Mammary epithelial cell (primary cell): ENCODE measurements at places on chromosomes 5 and 9. TPM values are rescaled to one million over a fixed set of nuclear protein-coding genes. Genes with fewer than 3 reads are reported as not detected.

- no peak for DNase-seq
Observed at GRCh38 chr5:8445139-8445538, 576.2 kb downstream of the MTRR start.

GRCh38 chr5:38831909-38832308, 13.9 kb upstream of the OSMR start:
- DNase-seq: peak; percentile 46

DNA sequence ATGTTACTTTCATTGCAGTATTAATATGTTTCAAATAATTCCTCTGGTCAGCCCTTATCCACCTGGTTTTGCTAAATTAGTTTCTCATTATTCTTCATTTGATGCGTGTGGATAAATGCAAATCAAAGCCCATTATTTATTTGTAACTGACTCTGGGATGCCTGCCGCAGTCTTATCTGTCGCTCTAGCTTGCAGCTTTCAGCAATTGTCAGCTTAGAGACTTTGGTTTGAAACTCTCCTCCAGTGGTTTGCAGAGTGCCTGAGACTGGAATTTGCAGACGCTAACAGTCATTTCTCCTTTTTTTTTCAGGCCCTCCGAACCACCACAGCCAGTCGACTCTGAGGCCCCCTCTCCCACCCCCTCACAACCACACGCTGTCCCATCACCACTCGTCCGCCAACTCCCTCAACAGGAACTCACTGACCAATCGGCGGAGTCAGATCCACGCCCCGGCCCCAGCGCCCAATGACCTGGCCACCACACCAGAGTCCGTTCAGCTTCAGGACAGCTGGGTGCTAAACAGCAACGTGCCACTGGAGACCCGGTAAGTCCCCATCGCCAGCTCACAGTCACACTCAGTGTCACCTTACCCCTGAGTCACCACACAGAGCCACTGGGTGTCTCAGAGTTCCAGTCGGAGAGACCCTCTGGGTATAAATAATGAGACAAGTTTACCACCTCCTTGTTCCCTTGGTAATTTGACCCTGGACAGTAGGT, 339.0 kb upstream of the WWC1 start:
- DNase-seq: no peak

Gene CDO1
- total RNA-seq: not detected in 2 replicates

DNA sequence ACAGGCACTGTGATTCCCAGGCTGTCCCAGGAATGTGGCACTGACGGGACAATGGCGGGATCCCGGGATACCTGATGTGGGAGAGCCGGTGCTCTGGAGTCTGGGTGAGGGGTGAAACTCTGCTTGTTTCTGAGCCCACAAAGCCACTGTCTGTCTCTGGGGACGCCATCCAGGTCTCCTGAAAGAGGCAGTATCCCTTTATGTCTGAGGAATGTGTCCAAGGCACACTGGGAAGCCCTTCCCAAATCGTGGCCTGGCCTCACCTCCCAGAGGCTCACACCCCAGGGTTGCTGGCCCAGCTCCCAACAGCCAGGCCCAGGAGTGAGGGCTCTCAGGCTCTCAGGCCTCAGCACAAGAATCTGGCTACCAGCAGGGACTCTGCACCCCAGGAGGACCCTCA, 27.1 kb downstream of the ORM2 start:
- DNase-seq: no peak

Gene DCAF12
- 31.7 TPM for total RNA-seq

GRCh38 chr9:129382281-129383018, 204.4 kb upstream of the IER5L start:
- DNase-seq: no peak

DNA sequence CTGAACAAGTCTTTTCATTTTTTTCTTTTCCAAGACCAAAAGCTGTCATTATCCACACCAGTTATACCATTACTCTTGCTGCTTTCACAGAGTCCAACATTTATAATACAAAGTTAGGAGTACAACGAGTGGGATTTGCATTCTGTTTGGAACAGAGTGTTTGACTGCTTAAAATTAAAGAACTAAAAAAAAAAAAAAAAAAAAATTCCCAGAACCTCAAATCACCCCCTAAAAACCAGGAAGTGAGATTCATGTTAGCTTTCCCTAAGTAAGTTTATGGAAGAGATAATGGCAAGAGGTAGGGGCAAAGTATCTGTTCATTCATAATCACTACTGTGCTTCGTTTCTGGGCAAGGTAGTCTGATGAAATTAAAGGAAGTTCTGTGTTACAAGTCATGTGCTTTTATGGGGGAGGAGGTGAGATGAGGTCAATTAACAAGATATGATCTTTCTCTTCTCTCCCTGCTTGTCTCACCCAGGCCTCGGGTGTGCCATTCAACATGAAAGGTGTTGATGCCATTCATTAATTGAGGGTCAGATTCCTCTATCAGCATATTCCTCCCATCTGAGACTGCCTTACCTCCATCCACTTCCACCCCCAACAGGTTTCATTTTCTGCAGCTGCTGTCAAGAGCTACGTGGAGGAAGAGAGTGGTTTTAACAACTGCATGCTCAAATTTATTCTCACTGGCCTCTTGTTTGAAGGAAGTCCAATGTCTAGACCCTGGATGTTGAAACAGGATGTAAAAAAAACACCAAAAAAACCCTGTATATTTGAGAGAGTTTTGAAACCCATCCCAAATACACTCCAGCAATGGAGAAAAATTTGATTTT, 58.1 kb downstream of the MARCHF3 start:
- DNase-seq: peak; percentile 3

GRCh38 chr5:129716235-129716634, 31.7 kb upstream of the MINAR2 start:
- no peak for DNase-seq

Gene HMGCS1
- total RNA-seq: 68.8 TPM

Gene ARID3C
- 0.17 TPM for total RNA-seq

DNA sequence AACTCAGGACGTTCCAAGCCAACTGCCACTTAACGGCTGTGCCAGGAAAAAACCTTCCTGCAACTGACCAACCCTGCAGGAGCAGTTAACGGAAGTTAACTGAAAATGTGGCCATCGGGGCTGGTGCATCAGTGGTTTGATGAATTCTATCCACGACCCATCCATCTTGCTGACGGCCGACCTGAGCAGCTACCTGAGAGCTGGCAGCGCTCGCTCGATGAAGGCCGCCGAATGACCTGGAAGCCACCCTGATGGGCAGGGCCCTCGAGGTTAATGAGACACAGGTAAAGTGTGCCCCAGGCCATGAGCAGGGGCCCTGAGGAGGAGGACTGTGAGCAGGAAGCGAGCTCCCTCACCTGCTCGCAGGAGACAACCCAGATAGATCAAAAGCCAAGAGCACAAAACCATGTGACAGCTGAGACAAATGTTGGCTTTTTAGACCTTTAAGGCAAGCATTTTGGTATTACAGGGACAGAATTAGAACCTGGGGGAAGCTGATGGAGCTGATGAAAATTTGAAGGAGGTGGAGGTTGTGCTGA, 35.3 kb upstream of the FLT4 start:
- no peak for DNase-seq

DNA sequence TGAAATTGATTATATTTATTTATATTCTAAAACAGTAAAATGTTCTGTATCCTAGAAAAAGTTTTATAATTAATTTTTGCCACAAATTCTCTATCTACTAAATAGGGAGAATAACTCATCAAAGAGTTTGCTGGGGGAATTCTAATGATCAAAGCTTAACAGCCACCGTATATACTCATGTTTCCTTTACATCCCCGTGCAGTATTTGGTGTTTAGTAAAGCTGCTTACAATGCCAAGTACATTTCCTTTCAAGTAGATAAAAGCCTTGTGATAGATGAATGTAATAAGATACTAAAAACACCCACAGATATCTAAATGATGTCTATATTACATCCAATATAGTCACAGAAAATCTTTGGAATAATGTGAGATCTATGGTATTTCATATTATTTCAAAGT, 312.2 kb downstream of the HCN1 start:
- DNase-seq: no peak

GRCh38 chr5:9348401-9348996, 197.4 kb downstream of the SEMA5A start:
- DNase-seq: peak; percentile 77

- DNase-seq: peak; percentile 56
Observed at GRCh38 chr5:137342764-137343163, 156.4 kb downstream of the SPOCK1 start.

DNA sequence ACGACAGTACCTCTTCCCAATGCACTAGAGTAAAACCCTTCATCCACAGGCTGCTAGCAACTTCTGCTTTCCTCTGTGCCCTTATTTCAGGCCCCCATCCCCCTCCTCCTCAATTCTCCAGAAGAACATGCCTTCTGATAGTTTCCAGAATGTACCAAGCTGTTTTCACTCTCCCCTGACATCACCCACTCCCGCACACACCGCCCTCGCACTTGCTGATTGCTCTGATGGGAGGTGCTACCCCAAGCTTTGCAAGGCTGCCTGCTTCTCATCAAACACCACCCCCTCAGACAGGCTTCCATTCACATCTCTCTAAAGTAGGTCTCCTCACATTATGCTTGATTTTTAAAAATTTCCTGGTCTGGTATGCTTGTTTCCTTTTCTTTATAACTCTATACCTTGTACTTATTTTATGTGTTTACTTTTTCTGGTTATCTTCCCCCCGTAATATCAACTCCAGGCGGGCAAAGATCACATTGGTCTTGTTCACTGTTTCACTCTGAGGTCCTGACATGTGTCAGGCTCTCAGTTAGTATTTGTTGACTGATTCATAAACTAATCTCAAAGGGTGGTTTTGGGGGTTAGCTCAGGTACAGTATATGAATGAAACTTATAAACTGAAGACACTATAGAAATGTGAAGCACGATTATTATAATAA, 91.0 kb upstream of the C9orf72 start:
- no peak for DNase-seq

- DNase-seq: no peak
Observed at GRCh38 chr5:167908606-167909005, 382.8 kb upstream of the WWC1 start.
